ENCODE measurements at places on chromosomes 3 and 15.

DNA sequence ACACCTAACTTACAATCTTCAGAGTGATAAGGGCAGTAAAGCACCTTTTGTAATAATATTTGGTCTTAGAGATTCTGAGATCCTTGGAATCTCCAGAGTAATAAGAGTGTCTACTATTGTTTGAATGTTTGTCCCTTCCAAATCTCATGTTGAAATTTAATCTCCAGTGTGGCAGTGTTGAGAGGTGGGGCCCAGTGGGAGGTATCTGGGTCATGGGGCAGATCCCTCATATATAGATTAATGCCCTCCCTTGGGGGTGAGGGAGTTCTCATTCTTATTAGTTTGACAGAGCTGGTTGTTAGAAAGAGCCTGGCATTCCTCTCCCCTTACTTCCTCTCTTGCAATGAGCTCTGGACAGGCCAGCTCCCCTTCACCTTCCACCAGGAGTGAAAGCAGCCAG, 16.0 kb downstream of the DZIP1L start:
- DNase-seq = no peak

- DNase-seq = no peak
These were observed 50.4 kb downstream of the TCF12 start for GRCh38 chr15:56968821-56969220.

DNA sequence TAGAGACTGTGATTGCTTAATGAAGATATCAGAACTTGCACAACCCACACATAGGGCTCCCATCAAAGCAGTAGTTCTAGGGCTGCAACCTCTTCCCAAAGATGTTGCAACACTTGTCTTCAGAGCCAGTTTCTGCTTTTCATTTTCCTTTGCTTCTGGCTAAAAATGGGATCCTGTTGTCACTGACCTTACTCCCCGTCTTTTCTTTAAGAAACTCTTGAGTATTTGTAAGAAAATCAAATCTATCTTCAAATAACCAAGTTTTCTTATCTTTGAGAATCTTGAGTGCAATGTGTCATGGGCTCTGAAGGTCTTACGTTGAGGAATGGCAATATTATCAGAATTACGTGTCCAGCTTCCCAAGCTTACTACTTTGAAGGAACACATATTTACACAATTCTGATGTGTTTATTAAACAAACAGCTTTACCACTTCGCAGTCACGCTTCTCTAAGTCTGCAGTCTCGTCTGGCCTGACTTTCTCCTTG, 24.1 kb downstream of the CACNA1D start:
- DNase-seq = no peak

DNA sequence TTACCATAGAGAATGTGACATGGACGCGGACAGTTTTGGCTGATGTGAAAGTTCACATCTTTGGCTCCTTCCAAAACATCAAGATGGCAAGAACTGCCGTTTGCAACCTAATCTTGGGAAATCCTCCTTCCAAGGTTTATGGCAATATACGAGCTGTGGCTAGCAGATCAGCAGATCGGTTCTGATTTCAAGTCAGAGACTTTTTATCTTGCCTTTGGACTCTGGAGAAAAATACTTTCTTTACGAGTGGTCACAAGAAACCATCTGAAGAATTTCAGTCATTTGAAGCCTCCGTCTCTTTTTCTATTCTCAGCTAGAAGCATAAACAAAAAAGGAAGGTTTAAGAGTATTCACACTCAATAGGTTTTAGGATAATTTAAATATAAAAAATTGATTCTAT, 153.5 kb upstream of the MEIS2 start:
- no peak for DNase-seq

DNA sequence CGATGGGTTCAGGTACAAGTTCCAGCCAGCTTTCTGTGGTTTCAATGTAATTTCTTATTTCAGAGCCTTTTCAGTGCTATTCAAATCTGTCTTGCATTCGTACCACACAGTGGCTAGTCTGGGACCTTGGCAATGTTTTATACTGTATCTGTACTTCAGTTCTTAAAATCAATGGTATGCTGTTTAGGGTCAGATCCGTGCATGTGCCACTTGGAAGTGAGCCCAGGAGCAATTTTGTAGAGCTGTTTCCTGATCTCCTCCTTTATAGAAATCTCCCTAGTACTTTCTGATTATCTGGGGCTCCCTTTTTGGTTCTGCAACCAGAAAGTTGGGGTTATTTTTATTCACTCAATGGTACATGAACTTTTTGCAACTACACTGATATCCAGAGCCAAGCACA, 59.5 kb upstream of the NDUFB4 start:
- no peak for DNase-seq

DNA sequence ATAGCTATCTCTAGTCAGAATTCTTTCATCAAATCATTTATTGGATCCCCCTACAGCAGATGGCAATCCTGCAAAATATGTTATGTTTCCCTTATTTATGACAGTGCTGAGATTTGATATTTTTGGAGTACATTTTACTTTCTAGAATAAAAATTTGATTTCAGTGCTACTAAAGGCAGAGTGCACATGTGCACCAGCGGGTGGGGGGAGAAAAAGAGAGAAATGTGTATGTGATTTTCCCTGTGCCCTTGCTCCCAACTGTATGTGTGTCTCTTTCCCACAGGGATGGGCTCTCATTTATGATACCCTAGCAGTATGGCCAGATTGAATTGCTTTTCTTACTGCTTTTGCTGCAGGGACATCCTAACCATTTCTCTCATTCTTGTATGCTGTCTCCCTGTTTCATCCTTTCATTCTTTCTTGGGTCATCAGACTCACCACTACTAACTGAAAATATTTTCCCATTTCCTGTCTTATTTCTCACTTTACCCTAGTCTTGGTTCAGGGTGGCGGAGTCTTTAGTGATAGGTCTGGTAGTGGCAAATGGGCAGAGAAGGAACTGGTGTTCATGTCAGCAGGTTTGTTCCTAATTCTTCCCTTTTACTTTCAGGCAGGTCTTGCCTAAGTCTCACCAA, 140.7 kb downstream of the TCF12 start:
- DNase-seq = no peak

DNA sequence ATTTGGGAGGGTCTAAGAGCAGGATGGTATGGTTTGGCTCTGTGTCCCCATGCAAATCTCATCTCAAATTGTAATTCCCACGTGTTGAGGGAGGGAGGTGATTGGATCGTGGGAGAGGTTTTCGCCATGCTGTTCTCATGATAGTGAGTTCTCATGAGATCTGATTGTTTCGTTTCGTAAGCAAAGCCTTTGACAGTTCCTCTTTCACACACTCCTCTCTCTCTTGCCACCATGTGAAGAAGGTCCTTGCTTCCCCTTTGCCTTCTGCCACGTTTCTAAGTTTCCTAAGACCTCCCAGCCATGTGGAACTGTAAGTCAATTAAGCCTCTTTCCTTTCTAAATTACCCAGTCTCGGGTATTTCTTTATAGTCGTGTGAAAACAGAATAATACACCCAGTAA, 553.7 kb downstream of the TAFA4 start:
- no peak for DNase-seq

- DNase-seq = no peak
These were observed 63.1 kb upstream of the FBN1 start for GRCh38 chr15:48708641-48709040.

DNA sequence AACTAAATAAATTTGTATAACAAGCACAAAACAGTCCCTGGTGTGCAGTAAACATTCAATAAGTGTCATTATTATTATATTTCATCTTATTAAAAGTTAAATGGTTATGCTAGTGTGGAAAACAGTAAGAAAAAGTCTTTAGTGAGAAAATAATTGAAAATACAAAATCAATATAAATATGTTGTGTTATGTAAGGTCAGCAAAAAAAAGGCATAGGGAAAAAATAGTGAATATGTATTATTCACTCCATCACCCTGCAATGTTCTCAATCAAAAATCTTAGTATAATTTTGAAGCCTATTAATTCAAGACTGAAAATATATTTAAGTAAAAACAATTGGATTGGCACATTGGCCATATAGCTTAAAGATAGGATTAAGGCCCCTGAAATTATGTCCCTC, 63.3 kb upstream of the KCNMB2 start:
- DNase-seq = no peak

- DNase-seq = no peak
These were observed 112.2 kb upstream of the PLXNA1 start for GRCh38 chr3:126870608-126871210.

DNA sequence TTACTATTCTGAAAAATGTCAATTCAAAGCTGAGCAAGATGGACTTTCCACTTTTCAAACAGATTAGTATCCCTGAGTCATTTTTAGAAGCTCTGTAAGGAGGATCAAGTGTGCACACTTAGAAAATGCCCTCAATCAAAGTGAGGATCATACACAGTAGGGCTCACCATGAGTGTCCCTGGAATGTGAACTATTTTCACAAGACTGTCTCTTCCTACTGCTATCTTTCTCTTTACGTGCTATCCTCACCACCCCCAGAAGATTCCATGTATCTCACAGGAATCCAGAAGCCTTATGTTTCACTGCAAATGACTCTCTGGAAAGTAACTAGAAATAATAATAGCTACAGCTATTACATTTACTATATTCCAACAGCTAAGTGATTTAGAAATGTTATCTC, 349.9 kb upstream of the TGFBR2 start:
- no peak for DNase-seq

- DNase-seq = no peak
These were observed 210.2 kb downstream of the XXYLT1 start for GRCh38 chr3:195060531-195061291.

DNA sequence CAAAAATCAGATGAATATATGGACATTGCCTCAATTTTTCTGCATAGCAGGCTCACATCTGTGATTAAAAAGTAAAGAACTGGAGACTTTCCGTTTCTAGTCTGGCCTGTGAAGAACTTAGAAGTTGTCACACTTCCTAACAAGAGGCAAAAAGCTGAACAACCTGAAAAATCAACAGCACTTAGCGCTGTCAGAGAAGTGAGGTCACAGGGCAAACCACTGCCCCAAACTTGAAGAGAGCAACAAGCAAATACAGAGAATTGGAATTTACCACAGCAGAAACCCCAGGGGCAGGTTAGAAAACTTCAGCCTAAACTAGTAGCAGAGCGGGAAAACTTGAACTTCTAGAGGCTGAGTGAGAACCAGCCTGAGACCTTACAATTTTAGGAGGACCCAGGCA, 38.9 kb downstream of the CCDC54 start:
- DNase-seq = no peak

- peak; percentile 13 for DNase-seq
These were observed 735.0 kb downstream of the ROBO1 start for GRCh38 chr3:79032686-79033318.

DNA sequence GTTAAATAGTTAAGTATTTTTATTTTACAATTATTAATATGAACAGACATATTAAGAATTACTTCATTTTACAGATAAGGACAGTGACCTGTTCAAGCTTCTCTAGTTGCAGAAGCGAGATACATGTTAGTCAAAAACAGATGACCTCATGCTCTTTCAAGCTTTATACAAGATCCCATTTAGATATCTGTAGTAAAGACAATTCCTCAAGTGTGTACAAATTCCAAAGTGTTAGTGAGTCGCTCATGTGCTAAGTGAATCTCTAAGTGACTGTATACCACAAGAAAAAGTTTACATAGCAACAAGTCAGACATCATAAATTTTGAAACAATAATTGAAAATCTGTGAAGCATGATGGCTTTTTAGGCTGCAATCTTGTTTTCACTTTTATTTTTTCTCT, 293.8 kb downstream of the ROBO1 start:
- DNase-seq = no peak

- peak; percentile 2 for DNase-seq
These were observed 155.4 kb upstream of the GOLGA6L4 start for GRCh38 chr15:84079885-84080777.

DNA sequence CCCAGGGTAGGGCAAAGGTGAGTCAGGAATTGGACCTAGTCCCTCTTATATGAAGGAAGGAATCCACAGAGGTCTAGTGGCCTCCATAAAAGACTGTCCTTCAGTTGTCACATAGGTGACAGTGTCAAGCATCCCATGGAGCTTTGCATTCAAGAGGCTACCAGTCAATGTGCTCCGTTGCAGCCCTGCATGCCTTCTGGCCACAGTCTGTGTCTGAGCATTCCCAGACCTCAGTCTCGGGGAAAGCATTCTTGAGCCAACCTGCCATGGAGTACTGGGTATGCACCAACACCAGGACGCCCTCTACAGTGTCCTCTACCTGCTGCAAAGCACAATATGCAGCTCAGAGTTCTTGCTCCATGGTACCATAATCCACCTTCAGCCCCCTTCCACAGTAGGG, 46.7 kb upstream of the VGLL3 start:
- DNase-seq = no peak

- no peak for DNase-seq
These were observed 206.2 kb upstream of the CNTN4 start for GRCh38 chr3:1892459-1892858.

DNA sequence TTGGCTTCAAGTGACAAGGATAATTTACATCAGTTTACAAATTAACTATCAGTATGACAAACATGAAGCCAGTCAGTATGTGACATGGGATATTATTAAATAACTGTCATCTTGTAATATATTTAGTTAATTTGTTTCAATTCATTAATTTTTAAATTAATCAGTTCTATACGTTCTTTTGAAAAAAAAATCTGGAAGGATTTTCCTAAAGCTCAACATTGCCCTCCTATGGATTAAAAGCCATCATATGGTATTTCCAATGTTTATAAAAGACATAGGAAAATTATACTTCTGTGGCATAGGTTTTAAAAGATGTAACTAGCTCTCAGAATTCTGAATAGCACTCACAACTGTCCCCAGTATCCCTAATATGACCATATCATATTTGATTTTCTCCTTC, 134.4 kb downstream of the PLOD2 start:
- no peak for DNase-seq

DNA sequence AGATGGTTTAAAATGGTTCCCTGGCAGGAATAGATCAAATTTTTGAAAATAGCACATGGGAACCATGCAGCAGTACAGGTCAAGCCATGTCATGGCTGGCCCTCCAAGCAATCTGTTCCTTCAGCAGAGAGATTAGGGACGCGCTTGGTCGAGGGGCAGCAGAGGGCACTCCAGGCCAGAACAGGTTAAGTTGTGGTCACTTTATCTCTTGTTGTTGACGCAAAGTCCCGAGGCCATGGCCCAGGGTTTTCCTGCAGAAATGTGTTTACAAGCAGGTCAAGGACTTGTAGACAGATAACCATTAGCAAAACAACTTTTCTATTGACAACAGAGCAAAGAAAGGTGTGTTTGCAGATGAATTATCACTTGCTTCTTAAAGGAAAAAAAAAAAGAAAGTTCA, 570.0 kb upstream of the NR2F2 start:
- DNase-seq = no peak

DNA sequence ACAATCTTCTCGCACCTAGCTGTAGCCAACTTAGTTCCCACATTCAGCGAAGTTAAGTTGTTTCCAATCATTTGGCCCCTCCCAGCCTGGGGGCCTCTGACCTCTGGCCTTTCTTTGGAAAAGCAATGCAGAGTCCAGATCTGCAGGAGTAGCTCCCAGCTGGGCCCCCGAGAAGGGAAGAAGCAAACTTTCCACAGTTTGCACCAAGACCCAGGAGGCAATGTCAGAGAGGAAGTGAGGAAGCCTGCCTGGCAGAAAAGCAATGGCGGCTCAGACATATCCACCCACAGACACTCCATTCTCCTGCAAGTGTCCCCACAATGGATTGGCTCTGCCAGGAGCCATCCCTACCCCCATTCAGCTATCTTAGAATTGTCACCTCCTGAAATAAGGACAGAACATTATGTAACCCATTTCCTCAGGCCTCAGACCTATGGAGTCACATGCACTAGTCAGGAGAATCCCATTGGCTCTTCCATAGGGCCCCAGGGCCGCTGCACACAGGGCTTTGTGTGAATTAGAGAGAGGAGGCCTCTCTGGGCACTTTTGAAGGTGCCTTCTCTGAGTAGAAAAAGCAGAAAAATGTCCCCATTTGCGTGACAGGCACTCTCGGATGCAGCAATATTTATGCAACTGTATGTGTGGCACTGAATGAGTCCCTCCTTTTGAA, 3.0 kb upstream of the BUB1B start:
- no peak for DNase-seq

- DNase-seq = no peak
These were observed 44.2 kb downstream of the SETD5 start for GRCh38 chr3:9441501-9442221.

Data from NCI-H1694 treated with DMSO at 0.1 percent for 48 hours (cell line).